ENCODE measurements at places on chromosomes 1 and 21.
A peak's percentile ranks its signal among the peaks of the same experiment; 100 is the strongest.

DNA sequence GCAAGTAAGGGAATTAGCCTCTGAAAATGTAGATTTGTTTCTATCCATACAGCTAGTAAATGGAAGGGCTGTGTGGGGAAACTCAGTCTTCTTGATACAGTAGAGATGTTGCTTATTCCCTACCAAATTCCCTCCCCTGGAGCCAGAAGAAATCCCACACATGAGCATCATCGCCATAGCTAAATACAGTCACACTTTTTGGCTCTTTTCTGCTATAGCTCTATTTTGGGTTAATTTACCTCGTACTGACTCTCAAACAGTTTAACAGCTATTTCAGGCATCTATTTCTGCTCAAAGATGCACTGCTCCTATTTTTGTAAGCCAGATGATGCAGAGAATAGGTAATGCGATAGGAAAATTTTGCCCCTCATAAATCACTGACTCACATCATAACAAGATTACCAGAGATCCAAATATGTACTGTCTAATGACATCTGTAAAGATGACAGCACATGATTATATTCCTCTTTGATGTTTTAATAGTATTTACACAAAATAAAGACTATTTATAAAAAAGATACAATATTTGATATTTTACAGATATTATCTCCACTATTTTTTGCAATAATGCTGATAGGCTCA is 58.6 kb downstream of the XCL1 start:
- DNase-seq = no peak

DNA sequence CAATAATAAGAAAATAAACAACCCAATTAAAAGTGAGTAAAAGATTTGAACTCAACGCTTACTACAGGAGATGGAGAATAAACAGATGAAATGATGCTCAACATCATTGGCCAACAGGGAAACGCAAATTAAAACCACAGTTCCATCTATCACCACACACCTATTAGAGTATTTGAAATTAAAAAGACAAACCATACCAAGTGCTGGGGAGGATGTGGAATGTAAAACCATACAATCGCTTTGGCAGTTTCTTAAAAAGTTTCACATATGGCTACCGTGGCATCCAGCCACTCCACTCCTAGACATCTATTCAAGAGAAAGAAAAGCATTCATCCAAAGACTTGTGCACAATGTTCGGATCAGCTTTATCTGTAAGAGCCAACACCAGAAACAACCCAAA is 1.3 kb upstream of the LRRC3 start:
- DNase-seq = no peak

GRCh38 chr1:244496186-244496585 is 35.1 kb downstream of the CATSPERE start:
- no peak for DNase-seq

DNA sequence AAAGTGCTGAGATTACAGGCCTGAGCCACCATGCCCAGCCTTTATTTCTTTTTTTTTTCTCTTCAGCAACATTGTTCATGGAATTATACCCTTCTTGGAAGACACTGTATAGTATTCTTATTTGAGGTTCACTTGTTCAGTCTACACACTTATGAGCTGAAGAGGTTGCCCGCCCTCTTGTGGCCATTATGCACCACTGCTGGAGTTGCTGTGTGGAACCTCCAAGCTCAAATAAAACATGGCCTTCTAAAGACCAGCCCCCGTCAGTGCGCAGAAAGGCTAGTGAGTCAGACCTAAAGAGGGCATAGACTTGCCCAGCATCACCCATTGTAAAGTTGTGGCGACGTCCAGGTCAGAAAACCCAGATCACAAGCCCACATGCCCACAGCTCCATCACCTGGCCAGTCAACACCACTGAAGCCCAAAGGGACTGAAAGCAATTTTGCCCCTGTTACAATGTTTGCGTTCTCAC is 20.4 kb downstream of the LURAP1 start:
- DNase-seq = peak; percentile 32

DNA sequence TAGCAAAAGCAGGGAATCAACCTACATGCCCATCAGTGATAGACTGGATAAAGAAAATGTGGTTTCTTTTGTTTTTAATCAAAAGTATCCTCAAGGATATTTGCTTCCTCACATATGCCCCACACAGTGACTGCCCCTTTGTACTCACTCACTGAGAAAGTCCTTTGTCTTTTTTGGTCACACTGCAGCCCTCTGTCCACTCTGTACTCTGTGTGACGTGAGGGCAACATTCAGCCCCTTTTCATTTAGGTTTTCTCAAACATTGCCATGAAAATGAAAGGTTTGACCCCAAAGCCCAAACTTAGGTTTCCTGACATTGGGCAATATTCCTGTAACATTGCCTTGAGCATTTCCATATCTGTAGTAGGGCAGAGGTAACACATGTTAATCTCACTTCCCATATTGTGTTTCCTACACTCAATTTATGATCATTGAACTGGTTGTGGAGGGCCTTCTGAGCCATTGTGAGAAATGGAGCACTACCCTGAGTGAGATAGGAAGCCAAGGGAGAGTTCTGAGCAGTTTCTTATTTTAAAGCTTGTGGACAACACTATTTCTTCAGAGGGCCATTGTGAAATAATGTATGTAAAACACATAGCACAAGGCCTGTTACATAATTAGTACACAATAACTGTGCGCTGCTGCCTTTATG is 501.9 kb upstream of the C1orf87 start:
- DNase-seq = no peak

DNA sequence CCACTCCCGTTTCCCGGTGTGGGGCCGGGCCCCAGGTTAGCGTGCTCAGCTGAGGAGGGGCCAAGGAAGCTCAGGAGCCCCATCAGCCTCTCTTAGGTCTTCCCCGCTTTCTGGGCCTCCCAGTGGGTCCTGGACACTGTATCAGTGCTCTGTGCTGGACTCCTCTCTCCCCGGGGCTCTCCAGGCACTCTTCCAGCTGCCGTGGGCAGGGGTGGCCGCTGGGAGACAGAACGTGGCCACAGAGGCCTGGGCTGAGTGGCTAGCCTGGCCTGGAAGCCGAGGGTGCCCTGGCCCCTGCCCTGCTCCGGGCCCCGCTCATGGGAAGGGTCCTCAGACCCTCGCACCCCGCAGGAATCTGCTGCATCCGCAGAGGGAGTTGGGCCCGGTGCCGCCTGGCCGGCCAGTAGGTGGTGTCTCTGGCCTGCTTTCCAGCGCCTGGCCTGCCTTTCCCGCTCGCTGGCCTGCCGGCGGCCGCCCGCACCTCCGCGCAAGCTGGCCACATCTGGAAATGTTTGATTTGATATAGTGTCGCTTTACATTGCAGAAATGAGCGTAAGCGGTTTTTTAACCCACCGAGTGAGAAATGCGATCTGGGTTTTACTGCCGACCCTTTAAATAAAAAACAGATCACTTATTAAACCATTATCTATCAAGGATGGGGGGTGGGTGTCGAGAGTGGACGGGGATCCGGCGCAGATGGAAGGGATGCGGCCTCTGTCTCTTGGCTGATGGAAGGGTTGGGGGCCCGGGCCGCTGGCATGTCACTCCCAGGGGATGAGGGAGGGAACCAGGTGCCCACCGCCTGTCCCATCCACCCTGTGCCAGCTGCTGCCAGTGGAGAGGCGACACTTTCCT is 74.4 kb upstream of the TTC34 start:
- no peak for DNase-seq

DNA sequence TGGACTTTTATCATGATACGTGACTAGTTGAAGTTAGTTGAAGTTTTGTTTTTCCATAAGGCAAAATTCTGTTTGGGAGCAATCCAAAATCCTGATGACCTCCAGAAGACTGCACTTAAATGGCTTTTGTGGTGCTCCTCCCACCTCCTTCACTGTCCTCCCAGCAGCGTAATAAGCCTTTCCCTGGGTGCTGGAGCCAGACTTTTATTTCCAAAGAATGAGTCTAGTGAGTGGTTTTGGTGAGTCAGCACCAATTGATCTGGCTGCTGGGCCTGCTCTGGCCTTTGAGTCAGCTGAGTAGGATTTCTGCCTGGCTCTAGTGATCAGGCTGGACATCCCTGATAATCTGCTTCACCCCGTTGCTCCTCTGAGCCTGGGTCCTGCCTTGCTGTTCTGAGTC is 21.7 kb upstream of the KCND3 start:
- no peak for DNase-seq
